IMR-90 (cell line): ENCODE measurements at places on chromosomes 7 and 10. TPM values are rescaled to one million over a fixed set of nuclear protein-coding genes. Genes with fewer than 3 reads are reported as not detected.

DNA sequence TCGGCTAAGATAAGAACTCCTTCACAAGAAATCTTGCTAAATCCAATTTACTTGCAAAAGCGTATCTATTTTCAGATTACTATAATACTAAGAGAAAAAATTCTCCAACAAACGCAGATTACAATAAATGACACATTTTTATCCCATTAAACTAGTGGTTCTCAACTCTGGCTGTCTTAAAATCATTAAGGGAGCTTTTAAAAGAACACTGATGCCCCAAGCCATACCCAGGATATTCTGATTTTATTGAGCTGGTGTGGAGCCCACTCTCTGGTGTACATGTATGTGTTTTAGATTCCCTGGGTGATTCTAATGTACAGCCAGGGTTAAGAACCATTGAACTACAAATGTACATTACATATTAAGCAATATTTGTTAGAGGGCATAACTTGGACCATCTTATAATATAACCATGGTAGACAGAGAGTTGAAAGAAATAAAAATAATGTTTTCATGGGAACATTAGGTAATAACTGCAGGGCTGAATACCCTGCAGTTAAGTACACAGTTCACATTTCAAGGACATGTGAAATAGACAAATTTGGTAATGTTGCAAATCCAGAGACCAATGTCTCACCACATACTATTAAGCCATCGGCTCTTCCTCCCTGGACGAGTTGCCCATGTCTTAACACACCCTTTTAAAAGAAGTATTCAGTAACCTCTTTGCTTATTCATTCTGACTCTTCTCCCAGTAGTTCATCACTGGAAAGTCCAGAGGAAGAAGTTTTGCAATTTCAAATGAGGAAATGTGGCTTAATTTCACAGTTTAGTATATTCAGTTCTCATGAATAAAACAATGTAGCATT lies 6.2 kb downstream of the GSAP start:
- DNase-seq, result peak; percentile 87

- DNase-seq, result no peak
Observed at GRCh38 chr10:59290448-59290847, 71.9 kb downstream of the FAM13C start.

- no peak for DNase-seq
Observed at GRCh38 chr7:158029509-158029908, 558.1 kb downstream of the PTPRN2 start.

GRCh38 chr10:70899096-70899495 lies 10.7 kb upstream of the PCBD1 start:
- DNase-seq, result no peak

DNA sequence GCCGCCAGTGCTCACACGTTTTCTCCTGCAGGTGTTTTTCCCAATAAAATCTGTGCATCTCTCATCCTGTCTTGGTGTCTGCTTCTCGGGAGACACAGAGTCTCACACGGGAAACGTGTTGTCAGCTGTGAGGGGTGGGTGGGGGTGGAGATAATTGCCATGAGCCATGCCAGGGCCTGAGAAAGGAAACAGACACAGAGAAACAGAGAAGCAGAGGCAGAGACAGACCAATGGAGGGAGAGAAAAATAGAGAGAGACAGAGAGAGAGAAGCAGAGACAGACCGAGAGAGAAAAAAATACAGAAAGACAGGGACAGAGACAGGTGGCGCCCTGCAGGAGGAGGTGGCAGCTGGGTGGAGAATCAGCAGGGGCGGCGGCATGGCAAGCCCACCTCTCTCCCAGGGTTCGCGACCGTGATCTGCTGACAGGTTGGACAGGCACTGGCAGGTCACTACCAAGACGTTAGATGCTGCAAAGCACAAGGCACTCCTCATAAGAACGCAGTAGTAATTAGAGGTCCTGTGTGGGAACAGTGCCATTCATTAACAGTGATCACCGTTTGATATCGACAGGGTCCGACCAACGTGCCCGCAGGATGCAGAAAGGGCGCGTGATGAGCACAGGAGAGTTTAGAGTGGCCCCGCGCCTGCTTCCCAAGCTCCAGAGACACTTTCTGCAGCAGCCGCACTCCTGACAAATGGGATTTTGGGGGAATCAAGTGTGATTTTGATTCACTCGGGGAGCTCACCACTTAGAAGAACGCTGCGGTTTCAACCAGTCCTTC lies 70.5 kb upstream of the INSIG1 start:
- DNase-seq, result no peak

Gene CUBN
- total RNA-seq, result 0.54 and 0.83 TPM in 2 replicates

- DNase-seq, result peak; percentile 50
Observed at GRCh38 chr7:20244334-20245120, 27.3 kb upstream of the MACC1 start.

Gene CYP26C1
- total RNA-seq, result under 0.01 TPM in 1 of 2 replicates, not detected in the other

Gene VWDE
- total RNA-seq, result 0.18 and 0.28 TPM in 2 replicates

- no peak for DNase-seq
Observed at GRCh38 chr10:27701938-27702537, 43.6 kb downstream of the MKX start.

Gene TMEM130
- total RNA-seq, result 1.1 and 1.4 TPM in 2 replicates

GRCh38 chr7:65304175-65304574 lies 69.5 kb upstream of the ZNF92 start:
- DNase-seq, result no peak

- no peak for DNase-seq
Observed at GRCh38 chr7:20238754-20239324, 21.7 kb upstream of the MACC1 start.

DNA sequence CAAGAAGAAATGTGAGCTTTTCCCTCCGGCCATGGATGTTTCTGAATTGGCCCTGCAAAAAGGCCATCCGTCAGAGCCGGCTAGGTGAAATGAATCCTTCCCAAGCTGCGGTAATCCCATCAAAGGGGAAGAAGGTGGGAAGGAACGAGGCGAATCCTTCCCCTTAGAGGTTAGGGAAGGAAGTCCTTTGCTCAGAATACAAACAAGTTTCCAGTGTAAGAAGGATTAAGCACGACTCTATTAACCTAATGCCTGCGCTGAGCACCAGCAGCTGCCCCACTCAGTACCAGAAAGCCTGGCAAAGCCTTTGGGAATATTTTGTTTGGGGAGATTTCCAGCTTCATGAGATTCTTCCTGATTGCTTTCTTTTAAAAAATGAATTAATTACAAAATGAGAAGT lies 42.8 kb downstream of the CLRN3 start:
- DNase-seq, result no peak

GRCh38 chr10:118542745-118543144 lies 52.7 kb downstream of the PRLHR start:
- DNase-seq, result no peak

Gene DNAH11
- total RNA-seq, result under 0.01 TPM in 1 of 2 replicates, not detected in the other

DNA sequence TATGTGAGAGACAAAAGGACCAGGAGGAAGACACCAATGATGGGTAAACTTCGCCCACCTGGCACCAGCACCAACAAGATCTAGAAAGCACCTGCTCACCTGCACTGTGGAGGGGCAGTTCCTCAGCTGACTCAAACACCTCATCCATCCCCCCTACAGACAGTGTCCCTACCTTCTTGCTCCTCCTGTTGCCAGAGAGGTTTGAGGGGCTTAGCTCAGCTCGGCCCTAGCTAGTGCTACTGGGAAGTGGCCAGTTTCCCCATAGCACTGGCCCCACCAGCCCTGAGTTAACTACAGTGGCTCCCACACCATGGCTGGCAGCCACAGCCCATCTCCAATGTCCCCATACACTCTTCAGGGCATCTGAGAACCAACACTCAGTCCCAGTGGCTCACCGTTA lies 70.8 kb downstream of the GRID1 start:
- no peak for DNase-seq

- DNase-seq, result peak; percentile 19
Observed at GRCh38 chr7:127107601-127108007, 145.1 kb downstream of the GRM8 start.

Gene IDI2
- not detected in 2 replicates for total RNA-seq

DNA sequence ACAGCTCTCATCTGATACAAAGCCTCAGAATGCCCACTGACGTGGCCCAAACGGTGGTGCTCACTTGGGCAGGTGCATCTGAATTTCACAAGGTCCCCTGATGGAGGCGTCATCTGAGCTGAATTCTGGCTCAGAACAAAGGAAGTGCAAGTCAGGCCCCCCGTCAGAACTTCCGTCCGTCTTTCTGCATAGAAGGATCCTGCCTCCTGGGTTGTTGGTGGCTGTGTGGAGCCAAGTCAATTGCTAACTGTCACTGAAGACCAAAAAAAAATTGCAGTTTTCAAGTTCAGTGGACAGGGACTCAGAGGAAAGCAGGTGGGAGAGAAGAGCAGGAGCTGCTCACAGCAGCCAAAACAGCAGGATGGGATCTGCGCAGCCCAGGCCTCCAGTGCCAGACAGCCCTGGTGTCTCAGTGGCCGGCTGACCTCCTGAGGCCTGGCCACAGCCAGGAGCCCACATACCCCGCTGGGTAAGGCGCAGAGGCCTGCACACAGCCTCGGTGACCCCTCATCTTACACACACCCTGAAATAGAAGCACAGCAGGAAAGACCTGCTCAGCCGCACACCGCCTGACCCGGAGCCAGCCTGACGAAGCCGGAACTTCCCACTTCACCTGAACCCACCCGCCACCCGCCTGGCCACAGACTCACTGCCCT lies 49.4 kb downstream of the PYROXD2 start:
- DNase-seq, result no peak

Gene ZNF488
- total RNA-seq, result under 0.01 TPM in 2 replicates

DNA sequence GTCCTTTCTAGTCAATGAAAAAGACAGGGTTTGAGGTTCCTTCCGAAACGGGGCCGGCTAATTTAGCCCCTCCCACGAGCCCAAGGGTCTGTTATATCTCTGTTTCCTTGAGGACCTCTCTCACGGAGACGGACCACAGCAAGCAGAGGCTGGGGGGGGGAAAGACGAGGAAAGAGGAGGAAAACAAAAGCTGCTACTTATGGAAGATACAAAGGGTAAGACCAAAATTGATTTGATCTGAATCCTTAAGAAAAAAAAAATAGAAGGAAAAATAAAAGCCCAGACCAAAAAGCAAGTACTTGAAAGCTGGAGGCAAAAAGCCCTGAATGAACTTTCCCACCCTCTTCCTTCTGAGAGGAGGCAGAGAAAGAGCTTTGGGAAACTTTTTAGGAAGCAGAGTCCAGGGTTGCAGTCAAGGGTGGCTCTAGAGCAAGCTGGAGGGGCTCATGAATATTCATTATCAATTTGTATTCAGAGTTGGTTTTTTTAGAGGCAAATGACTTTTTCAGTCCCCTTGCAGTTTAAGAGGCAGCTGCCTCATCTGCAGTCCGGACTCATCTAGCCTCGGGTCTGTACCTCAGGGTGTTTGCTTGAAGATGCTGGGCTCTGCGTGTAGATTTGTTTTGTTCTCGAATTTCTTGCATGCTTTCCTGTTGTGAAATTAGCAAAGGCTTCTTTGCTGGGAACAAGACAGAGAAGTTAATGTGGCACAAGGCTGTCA lies at the start of gene ENTPD1:
Gene ENTPD1 (plus strand): TSS at position 123 of the 721 bp plus-strand sequence. CDS start 77 bp downstream, at position 200.
- DNase-seq, result peak; percentile 12

GRCh38 chr10:13684252-13684791 lies 97.6 kb downstream of the PRPF18 start:
- DNase-seq, result peak; percentile 88

GRCh38 chr10:122277526-122278136 lies 6.5 kb downstream of the BTBD16 start:
- DNase-seq, result no peak

Gene LIPJ
- total RNA-seq, result not detected in 2 replicates

GRCh38 chr10:127486355-127486754 lies 62.8 kb upstream of the NPS start:
- no peak for DNase-seq

Gene ZNF425
- total RNA-seq, result 2.3 and 2.8 TPM in 2 replicates

Gene OGA
- 62.9 and 89.7 TPM in 2 replicates for total RNA-seq

GRCh38 chr7:151416941-151417315 lies 7.1 kb upstream of the WDR86 start:
- no peak for DNase-seq

Gene MET
- total RNA-seq, result 68.0 and 84.6 TPM in 2 replicates

Gene ERVW-1
- not detected in 2 replicates for total RNA-seq

DNA sequence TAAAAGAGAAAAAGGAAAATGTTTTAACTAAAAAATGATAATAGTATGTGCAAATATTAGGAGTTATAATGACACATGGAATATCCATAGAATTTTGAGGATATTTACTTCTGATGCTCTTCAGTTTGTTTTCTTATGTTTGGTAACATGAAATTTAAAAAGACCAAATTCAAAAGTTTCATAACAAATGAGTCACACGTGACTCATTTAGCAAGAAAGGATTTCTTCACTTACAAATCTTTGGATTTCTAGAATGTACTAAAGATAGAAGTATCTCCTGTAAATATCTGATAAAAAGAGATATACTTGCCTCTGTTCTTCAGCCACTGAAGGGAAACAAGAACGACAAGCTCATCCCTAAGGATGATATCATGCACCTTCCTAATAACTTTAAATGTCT lies 774.5 kb upstream of the LRRTM3 start:
- DNase-seq, result no peak

- no peak for DNase-seq
Observed at GRCh38 chr7:92135052-92135889, 994 bp upstream of the CYP51A1 start.

DNA sequence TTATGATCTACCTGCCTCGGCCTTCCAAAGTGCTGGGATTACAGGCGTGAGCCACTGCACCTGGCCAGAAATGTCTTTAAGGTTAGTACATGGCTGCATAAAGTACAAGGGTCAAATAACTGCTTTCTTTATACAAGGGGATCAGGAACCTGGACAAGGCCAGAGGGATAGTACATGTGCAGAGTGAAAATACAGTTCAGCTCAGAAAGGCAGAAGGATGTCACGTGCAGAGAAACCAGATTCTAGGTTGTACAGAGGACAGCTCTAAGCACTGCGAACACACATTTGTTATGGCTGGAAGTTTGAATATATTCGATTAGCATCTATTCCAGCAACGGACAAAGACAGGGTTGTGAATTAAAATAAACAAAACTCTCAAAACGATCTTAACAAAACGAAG lies 6.0 kb upstream of the RSBN1L start:
- no peak for DNase-seq

Gene ITPRID1
- not detected in 2 replicates for total RNA-seq

- no peak for DNase-seq
Observed at GRCh38 chr10:122407375-122408125, 33.0 kb downstream of the PLEKHA1 start.

- DNase-seq, result no peak
Observed at GRCh38 chr7:154777908-154778307, 225.0 kb downstream of the PAXIP1 start.

- DNase-seq, result no peak
Observed at GRCh38 chr7:146223851-146224250, 107.2 kb downstream of the CNTNAP2 start.

GRCh38 chr7:55557666-55558188 lies 14.6 kb downstream of the VOPP1 start:
- DNase-seq, result no peak

Gene FLNC
- total RNA-seq, result 116 and 139 TPM in 2 replicates

Gene ADCYAP1R1
- not detected in 2 replicates for total RNA-seq
